ENCODE measurements at places on chromosomes 6 and 20.

DNA sequence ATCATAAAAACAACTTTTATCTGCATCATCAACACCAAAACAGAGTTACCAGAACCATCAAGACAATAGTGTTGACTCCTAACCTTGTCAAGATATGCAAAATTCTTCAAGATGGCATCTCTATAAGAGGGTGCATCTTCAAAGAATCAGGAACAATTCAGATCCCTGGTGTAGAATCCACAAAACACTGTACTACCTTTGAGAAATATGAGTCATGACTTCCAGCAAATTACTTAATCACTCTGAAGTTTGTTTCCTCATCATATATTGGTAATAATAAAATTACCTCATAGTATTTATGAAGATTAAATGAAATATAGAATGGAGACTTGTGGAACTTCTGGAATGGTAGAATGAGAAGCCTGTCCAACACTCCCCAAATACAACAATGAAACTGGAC is 221.3 kb upstream of the SUPT3H start:
- no peak for DNase-seq

GRCh38 chr6:109056661-109057060 is 38.0 kb downstream of the SESN1 start:
- DNase-seq = no peak

DNA sequence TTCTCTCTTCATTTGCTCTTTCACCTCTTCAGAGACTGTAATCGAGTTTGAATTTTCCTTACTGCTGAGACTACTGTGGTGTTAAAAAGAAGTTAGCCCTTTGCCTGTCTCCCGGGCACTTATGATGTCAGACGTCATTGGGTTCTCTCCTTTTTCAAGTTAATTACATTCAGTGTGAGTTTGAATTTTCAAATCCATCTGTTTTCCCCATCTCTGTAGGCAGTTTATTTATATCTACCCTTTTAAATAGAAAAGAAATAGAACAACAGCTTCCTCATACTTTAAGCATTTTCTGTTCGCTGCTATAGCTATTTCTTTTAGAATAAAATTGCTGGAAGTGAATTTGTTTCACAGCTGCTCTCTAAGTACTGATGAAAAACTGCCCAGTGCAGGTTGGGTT is 81.4 kb downstream of the MCHR2 start:
- no peak for DNase-seq

- DNase-seq = no peak
These were observed 869 bp downstream of the COL21A1 start for GRCh38 chr6:56246541-56246880.

DNA sequence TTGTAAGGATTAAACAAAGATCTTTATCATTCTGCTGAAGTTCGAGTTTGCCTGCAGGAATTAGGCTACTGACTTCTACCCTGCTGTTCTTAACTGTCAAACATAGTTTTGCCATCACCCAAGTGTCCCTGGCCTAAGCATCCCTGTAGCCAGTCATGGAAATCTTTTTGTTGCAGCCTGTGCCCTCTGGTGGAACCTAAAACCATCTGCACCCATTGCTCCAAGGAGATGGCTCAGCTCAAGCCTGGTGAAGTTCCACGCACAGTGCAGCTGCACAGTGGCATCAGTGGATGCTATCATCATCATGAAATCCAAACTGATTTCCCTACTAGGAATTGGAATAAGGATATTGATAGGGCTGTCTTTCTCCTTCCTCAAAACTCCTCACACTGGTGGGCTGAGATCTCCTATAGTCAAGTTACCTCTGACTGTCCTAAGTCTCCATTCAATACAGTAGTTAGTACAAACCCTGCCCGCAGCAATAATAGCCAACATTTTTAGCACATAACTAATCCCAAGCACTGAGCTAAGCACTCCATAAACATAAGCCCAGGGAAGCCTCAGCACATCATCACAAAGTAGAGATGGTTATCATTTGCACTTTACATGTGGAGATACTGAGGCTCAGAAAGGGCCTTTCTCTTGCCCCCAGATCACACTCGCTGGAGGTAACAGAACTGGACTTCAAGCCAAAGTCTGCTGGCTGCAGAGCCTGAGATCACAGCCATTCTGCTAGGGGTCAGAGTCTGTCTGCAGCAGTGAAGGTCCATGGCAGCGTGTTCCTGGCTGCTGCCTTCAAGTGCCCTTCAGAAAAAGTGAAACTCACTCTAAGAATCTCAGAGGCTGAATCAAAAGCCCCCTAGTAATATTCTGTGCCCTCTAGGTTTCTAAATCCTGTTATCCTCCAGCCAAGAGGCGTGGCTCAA is 77.2 kb upstream of the MC3R start:
- DNase-seq = no peak

DNA sequence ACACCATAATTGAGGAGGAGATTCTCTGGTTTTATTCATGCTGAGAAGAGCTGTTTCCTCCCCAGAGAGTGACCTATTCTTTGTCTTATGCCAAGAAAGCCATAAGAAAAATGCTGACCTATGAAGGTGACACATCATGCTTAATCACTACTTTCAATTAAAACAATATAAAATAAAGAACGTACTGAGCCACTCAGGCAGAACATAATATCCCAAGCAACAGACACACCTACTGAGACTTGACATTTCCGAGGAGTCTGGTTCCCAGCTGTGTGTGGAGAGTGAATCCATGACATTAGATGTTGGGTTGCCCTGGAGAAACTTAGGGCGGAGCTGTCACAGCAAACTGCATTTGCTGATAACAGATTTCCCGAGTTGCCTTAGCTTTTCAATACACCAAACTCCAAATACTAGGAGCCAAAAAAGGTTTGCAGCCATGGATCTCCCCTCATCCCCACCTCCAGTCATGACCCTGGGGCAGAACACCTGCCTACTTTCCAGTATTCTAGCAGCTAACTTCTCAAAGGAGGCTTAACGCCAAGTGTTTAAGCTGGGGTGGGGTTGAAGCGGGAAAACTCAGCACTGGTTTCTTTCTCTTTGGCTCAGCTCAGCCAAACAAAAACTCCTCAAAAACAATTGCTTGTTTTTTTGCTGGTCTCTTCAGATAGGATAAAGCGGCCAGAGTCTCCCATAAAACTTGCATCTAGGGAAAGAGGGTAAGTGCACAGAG is 92.2 kb downstream of the BACH2 start:
- peak; percentile 21 for DNase-seq

DNA sequence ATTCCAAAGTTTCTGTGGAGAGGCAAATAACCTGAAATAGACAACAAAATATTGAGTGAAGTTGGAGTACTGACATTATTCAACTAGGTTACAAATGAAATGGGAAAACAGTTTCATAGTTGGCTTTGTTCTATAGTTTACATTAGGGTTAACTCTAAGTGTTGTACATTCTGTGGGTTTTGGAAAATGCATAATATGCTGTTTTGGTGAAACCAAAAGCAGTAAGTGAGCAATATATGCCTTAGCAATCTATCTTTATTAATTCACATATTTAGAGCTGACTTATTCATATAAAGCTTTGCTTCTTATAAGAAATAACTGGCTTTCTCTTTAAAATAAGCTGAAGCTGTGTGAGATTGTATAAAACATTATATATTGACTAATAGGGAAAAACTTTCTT is 157.5 kb upstream of the AHI1 start:
- no peak for DNase-seq

- DNase-seq = peak; percentile 18
These were observed 184.5 kb upstream of the TCF21 start for GRCh38 chr6:133704371-133704770.

DNA sequence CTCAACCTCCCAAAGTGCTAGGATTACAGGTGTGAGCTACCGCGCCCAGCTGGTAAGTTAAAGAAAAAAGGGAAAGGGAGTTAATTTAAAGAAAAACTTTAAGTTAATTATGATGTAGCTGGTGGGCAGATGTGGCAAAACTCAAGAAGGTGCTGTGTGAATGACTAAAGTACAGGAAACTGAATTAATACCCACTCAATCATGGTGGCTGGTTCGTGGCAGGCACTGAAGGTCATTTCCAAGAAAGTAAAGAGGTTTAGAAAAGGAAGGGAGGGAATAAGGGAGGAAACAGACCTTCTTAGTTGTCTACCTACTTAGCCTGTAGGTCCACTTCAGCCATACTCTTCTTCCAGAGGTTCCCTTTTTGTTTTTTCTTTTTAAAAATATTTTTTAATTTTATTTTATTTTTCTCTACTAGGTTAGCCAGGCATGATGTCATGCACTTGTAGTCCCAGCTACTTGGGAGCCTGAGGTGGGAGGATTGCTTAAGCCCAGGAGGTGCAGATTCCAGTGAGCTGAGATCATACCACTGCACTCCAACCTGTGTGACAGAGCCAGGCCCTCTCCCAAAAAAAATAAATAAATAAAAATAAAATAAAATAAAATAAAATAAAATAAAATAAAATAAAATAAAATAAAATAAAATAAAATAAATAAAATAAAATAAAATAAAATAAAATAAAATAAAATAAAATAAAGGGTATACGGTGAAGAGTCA is 11.9 kb upstream of the TGM3 start:
- no peak for DNase-seq

DNA sequence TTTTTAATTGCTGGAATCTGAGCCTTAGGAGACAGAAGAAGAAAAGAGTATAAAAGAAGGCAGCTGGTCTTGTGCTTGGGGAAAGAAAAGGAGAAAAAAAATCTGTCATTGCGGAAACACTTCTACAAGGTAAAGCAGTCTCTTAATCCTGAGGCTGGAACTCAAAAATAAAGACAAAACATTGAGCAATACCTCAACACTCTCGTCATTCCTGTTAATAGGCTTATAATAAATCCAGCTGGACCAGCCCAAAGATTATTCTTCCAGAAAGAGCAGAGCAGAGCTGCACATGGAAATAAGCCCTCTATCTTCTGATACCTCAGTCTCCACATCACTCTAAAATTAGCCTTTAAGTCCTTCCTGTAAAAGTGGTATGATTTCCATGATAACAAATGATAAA is 62.0 kb upstream of the HIVEP1 start:
- DNase-seq = no peak

- DNase-seq = no peak
These were observed 88.1 kb downstream of the ERMARD start for GRCh38 chr6:169839493-169839892.

- DNase-seq = no peak
These were observed 1.8 kb downstream of the HSD17B8 start for GRCh38 chr6:33206027-33206863.

- peak; percentile 33 for DNase-seq
These were observed 93.9 kb downstream of the RNASET2 start for GRCh38 chr6:166862287-166862977.

GRCh38 chr20:50138479-50139393 is 14.8 kb downstream of the PEDS1 start:
- no peak for DNase-seq

GRCh38 chr6:27767851-27768250 is 144.3 kb downstream of the OR2B2 start:
- no peak for DNase-seq

DNA sequence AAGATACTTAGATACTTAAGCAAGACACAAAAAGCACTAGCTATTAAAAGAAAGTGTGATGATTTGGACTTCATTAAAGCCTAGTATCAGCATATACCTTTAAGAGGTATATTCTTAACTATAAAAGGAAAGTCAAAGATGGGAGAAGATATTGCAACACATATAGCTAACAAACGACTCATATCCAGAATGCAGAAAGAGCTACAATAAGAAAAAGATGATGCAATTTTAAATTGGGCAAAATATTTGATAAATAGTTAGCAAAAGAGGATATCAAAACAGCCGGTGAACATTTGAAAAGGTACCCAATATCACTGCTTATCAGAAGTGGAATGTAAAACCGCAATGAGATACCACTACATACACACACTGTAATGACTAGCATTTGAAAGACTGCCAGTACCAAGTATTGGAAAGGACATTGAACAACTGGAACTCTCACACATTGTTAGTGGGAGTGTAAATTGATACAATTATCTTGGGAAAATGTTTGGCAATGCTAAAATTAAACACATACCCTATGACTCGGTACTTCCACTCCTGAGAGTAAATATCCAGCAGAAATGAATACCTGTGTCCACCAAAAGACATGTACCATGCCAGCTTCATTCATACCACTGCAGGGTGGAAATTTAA is 25.7 kb downstream of the MUC22 start:
- no peak for DNase-seq

- DNase-seq = no peak
These were observed 30.4 kb downstream of the TRMT6 start for GRCh38 chr20:5919626-5920544.

GRCh38 chr20:63309261-63310071 is 16.5 kb downstream of the COL20A1 start:
- DNase-seq = peak; percentile 80

- no peak for DNase-seq
These were observed 66.6 kb downstream of the GRM1 start for GRCh38 chr6:146095481-146095880.

GRCh38 chr20:57043091-57043490 is 223.3 kb downstream of the BMP7 start:
- no peak for DNase-seq

DNA sequence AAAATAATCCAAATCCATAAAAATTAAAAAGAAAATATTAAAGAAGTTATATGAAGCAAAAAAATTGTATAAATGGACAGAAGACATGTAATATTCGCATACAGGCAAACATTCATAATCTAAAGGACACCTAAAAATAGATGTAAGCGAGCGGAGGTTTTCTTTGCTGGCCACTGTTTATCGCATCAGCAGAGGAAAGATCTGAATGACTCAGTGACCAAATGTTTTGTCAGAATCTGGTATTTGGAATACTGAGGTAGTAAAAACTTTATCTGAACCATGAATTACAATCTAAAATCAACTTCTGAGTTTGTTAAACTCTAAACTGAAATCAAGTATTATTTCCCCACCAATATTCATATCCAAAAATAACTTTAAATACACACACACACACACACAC is 7.8 kb downstream of the TSPYL4 start:
- DNase-seq = peak; percentile 32

DNA sequence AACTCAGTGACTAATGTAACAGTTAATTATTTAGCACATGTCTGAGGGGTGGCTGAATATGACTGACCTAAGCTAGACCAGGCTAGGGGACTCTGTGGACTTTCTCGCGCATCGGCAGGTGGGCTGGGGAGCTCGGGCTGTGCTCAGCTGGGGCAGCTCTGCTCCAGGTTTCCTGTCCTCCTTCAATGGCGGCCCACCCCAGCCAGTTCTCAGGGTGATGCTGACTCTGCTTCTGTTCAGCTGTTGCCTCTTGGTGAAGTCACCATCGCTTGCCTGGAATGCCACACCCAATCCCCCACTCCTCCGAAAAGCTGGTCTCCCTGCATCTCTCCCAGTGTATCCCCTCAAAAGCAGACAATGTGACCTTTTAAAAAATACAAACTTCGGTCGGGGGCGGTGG is 20.0 kb downstream of the PPP1R3G start:
- DNase-seq = no peak

DNA sequence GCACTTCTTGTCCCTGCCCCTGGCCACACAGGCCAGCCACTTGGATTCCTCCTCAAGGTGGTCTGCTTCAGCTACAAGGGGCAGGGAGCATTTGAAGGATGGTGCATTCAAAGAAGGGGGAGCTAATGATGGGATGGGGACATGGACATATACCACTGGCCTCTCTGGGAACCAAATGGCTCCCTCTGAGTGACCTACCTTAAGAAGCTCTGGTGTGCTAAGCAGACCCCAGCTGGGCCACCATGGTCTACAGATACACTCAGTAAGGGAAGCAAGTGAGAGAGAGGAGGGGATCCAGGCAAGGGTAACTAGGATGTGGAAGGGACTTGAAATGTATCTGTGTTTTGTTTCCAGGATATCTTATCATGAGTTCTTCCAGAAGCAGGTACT is 62.4 kb downstream of the TTI1 start:
- DNase-seq = no peak

GRCh38 chr6:53692172-53692571 is 26.6 kb upstream of the KLHL31 start:
- no peak for DNase-seq

- DNase-seq = no peak
These were observed 170.2 kb downstream of the PACRG start for GRCh38 chr6:162898011-162898410.

- no peak for DNase-seq
These were observed 212.3 kb upstream of the PRDM1 start for GRCh38 chr6:105873799-105874198.
